ENCODE measurements at places on chromosomes 1 and 21.

DNA sequence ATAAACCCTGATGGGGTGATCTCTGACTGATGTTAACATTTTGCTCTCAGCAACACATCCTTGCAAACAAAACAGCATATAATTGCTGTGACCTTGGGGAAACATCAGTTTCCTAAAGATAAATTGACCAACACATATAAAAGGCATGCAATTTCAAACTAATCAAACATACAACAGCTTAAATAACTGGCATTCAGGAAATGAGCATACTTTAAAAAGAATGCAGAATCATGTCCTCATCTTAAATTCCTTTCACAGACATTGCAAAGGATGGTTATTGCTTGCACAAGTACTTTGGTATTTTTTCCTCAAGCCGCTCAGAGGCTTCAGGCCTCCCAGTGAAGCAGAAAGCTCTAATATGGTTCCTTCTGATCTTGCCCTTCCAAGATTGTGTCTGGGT is 53.4 kb upstream of the RGS18 start:
- DNase-seq: no peak

- no peak for DNase-seq
These were observed 19.1 kb downstream of the SPOCD1 start for GRCh38 chr1:31796707-31797106.

DNA sequence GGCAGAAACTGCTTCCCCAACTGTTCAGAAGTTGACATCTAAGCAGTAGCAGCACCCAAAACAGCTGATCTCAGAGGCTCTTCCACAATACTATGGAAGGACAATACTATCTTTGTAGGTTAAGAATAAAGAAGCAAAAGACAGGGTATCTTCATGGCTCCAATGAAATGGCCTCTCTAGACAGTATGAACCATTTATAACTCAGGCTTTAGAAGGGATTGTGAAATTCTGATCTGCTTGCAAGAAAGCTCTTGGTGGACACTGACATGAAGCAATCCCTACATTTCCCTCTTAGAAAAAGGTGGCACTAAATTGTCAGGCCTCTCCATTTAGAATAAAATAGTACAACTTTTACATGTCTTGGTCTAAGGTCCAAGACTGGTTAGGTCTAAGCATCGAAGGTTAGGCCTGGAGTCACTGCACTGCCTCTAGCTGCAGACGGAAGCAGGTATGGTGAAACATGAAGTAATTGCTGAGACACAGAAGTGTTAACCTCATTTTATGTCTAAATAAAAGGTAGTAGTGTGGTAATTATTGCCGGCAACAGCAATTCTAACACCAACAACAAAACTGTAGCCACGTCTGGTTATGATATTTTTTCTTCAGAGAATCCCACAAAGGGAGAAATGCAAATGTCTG is 50.6 kb upstream of the HP1BP3 start:
- no peak for DNase-seq

- DNase-seq: no peak
These were observed 52.8 kb upstream of the EDN2 start for GRCh38 chr1:41537251-41537650.

GRCh38 chr1:60922304-60922703 is 160.1 kb upstream of the NFIA start:
- DNase-seq: no peak

DNA sequence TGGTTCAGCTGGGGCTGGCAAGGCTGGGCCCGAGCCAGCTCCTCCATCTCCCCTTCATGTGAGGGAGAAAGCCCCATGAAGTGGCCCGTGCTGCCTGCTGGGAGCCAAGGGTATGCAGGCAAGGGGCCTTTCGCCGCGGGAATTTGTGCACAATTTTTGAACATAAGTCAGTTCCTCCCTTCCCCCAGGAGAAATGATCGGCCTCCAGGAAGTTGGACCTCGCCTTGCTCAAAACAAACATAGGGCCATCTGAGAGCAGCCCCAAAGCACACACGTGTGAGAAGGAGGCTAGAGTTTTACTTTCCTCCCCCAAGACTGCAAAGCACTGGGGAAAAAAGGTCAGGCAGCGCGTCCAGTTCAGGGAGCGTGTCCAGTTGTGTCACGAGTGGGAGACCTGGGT is 64.7 kb downstream of the PRDM16 start:
- no peak for DNase-seq

- DNase-seq: no peak
These were observed 40.7 kb upstream of the SCMH1 start for GRCh38 chr1:41282679-41283317.

DNA sequence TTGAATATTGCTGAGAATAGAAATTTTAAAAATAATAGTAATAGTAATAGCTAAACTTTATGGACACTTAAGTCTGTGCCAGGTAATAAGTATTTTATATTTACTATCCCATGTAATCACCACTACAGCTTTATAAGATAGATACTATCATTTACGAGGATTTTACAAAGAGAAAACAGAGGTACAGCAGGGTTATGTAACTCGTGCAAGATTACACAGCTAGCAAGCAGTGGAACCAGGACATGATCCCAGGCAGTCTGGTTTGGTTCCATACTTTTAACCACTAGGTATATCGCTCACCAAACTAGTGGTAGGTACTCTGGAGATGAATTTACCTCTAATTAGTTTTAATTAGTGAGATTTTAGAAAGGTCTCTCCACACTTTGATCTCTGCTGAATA is 42.5 kb downstream of the SPAG17 start:
- no peak for DNase-seq

GRCh38 chr1:33516428-33516827 is 44.0 kb downstream of the ZSCAN20 start:
- no peak for DNase-seq
